Stimulated activated CD8-positive, alpha-beta memory T cell treated with anti-CD3 and anti-CD28 coated beads, Interleukin-2, amount 100 ng/mL, for 1 hour (primary cell): ENCODE measurements at places on chromosomes 3 and 15.
A peak's percentile ranks its signal among the peaks of the same experiment; 100 is the strongest.

DNA sequence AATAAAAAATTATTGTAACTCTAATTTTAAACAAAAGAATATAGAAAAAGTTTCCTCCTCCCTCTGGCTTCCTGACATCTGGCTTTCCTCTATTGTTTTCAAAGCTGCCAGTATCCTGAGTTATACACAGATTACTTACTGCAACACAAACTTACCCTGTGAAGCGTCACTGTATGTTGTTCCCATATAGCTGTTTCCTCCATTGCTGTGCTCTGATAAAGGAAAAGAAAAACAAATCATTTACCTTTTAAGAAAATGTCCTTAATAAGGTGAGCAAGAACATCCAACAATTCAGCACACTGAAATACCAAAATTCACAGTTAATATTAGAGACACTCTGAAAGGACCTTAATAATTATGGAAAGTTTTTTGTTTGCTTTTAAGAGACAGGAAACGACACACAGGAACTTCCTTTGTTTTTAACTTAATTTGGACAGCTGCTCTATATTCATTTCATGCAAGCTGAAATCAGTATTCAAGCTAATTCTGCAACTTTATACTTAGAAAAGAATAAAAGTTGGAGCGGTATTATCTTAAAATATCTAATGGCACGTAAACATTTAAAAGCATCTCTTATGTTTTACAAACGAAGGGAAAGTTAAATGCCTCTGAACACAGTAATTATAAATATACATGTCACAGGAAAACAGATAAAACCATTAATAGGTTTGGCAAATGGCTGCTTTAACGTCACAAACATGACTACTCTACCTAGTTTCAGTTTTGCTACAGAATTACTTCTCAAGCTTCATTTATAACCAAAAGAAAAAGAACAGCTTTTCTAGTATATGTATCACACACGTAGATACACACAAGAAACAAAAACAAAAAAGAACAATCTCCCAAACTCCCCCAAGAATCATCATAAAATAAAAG, 21.5 kb downstream of the TJP1 start:
- no peak for DNase-seq

DNA sequence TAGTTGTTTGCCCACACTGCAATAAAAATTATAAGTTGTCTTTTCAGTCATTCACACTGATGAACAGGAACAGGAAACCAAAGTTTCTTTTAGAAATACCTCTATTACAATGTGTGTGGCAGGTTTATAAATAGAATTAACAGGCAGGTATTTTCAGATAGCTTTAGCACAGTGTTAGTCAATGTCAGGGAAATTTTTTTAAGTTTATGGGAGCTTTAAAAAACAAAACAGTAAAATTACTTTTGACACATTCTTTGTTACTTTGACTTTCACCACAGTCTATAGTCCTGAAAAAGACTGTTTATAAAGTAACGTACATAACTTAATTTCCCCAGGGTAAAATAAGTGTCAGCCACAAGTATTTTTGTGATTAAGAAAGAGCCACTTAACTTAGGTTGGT, 38.1 kb downstream of the SERPINI1 start:
- no peak for DNase-seq

DNA sequence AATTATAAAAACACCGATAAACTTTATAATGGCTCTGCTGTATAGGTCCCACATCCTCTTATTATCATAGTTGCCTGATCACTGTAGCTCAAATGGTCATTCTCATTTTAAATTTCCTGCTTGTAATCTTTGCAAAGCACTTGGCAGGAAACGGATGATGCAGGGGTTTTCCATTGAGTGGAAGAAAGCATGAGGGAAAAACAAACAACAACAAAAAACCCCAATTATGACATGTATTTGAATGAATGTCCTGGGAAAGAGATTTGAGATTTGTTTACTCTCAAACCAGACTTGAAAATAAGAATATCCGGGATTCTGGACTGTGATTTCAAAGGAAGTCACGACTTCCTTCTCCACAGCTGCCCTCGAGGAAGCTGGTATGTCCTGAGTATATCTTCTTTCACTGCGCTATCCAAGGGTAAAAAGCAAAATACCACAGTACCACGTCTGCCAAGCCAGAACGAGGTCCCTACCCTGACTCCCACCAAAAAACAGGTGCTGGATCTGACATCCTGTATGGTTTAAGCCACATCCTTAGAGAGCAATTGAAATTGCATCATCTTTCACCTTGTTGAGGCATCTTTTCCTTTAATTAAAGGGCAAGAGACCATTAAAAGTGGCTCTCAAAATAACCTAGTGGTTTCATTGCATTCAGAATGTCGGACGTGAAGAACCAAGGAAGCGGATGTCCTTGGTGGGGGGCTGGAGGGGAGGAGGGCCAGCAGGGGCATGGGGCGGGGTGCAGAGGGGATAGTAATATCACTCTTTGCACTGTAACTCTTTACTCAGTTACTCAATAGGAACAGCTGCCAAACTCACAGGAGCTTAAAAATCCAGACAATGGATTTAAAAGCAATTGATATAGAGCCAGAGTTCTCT, 13.5 kb upstream of the TIPIN start:
- no peak for DNase-seq

- no peak for DNase-seq
Measured at GRCh38 chr15:64454282-64454681, 6.1 kb upstream of the ZNF609 start.

DNA sequence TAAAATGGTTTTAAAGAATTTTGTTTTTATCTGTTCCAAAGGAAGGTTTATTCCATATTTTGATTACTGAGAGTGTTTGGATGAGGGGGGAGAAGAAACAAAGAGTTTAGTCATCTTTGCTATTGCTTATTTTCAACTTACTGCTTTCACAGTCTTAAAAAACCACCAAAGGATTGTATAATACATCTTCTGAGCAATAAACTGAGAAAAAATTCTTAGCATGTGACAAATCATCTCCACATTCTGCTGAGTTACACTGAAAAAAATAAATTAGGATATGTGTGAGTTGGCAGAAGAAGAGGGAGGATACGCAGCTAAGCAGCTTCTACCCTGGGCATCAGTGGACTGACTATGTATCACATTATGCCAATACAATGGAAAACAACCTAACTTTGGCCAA, 23.2 kb upstream of the ACTC1 start:
- no peak for DNase-seq

DNA sequence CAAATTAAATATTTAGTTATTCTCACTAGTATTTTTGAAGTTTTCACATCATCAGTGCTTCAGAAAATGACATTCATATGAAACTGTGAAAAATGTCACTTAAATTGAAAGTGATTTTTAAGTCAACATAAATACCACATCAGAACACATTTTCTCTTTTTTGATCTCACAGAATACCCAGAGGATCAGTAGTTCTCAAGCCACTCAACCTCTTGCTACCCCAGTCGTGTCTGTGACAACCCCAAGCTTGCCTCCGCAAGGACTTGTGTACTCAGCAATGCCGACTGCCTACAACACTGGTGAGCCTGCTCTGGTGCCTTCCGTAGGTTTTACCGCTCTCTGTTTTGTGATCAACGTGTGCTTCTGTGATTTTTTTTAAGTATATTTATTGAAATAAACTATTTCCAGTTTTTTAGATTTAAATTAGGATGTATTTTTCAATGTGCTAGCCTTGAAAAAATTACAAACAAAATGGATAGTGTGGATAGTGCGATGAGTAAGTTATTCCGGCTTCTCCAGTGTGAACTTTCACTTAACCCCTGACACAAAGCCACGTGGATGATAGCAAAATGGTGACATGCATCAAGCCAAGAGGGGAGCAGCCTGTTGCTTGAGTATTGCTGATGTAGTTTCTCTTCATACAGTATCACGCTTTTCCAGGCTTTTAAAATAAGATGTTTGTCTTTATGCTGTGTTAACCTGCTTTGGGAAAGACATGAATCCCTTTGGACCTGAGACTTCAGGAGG, 26.5 kb downstream of the LYSMD4 start:
- no peak for DNase-seq

GRCh38 chr15:98076021-98076816, 115.7 kb downstream of the ARRDC4 start:
- DNase-seq: no peak

GRCh38 chr15:67521029-67521782, at the start of gene C15orf61:
Gene C15orf61, plus strand, starts transcription at chr15:67521131. Its CDS starts 118 bp downstream, at chr15:67521249.
- peak; percentile 66 for DNase-seq

- no peak for DNase-seq
Measured at GRCh38 chr15:66621491-66622467, 56.0 kb upstream of the LCTL start.

DNA sequence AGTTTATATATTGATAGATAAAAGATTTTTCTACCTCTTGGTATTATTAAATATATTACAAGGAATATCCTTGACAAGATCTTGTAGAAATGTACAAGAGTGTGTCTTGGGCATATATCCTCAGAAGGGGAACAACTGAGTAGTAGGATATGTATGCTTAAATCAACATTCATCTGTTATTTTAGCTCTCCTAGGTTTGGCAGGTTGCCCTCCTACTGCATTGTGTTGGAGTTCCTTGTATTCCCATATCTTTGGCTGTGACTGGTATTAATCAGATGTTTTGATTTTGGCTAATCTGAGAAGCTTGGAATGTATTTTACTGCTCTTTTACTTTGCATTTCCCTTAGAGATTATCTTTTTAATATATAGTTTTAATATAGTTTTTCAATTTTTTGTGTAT, 4.6 kb downstream of the MYRIP start:
- DNase-seq: no peak

DNA sequence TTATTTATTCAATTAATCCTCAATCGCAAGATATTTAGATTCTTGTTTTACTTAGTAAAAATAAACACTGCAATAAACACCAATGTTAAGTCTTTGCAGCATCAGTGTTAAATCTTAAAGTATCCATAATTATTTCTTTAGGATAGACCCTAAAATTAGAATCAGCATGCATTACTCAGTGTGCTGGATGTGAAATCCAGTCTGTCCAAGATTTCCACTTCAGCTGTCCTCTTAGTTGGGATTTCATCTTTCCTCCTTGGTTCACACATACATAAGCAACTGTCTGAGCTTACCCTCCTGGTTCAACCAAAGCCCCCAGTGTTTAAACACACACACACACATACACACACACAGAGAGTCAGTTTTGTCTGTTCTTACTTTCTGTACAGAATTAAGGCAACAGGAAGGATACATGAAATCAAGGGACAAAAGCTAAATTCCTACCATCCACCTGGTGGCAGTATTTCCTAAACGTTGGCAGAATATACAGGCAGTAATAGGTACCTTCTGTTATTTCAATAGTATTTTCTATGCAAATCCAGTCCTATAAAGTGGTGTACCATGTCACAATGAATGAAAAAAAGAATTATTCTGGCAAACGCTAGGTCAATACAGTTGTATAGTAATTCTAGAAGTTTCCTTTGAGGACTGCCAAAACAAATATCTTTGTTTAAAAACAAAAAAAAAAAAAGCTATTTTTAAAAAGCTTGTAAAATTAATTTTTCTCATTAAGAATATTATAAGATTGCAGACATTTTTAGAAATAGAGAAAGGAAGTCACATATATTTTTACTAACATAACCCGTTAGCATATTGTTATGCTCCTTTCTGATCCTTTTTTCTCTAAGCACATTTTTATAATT, 27.3 kb upstream of the DMXL2 start:
- peak; percentile 4 for DNase-seq

DNA sequence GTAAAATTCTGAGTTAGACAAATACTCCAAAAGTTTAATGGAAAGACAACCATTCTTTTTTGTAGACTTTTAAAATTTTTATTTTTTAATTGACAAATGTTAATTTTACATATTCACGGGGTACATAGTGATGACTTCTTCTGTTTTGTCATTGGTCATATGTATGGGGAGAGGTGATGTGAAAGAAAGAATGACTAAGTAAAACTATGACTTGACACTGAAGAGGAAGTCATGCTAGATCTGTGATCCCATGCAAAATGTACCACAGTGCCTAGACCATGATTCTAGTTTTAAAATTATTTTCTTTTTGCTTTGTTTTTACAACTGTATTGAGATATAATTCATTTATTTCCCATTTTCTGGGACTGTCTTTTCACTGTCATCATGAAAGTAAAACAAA, 281.6 kb downstream of the MBNL1 start:
- DNase-seq: no peak

DNA sequence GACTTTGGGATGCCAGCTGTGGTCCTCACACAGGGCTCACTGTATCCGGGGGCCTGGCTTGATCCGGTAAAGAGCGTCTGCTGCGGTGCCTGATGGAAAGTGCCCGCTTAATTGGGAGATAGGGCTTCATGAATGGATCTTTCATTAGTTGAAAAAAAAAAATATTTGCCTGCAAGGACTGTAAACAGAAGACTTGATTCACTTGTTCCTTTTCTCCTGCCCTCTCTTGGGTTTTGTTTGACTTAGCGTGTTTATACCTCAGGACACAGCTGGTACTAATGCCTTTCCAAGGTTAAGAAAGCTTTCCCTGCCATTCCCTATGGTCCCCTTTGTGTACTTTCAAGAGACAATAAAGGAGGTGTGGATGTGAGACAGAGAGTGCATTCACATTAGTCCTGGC, 493.3 kb downstream of the LPP start:
- no peak for DNase-seq

GRCh38 chr3:142027300-142027699, 122.0 kb downstream of the TFDP2 start:
- DNase-seq: no peak

- no peak for DNase-seq
Measured at GRCh38 chr15:67042551-67043142, 22.8 kb upstream of the SMAD3 start.
